ENCODE measurements at places on chromosomes 7 and 10.
A peak's percentile ranks its signal among the peaks of the same experiment; 100 is the strongest.

DNA sequence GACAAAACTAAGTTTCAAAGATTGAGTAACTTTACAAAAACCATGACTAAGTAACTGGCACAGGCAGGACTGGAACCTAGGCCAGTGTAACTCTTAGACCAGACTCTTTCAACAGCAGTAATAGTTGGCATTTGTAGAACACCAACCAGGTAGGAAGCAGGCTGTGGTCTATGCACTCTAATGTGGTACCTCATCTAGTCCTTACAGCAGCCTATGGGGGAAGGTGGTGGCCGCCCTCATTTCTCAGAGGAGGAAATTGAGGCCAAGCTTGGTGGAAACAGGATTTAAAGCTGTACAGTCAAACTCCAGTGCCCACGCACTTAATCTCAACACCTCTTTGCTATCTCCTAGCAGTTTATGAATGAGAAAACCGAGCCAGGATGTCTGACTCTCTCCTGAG lies 165.4 kb upstream of the LRGUK start:
- DNase-seq, result no peak

DNA sequence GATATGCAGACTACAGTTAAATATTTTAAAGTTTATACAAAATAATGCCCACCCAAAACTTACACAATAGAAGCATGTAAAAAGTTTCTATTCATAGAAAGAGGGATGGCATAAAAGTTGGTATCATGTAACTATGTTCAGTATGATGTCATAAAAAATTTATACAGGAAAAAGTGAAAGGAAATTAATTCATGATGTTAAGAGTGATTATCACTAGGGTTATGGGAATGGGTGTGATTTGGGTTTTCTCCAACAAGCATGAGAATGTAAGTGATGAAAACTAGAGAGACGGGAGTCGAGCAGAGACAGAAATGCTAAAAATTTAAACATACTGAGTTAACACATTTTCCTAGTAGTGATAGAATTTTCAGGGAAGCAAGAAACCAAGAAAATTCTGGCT lies 52.7 kb downstream of the GDI2 start:
- DNase-seq, result no peak

- DNase-seq, result no peak
Observed at GRCh38 chr7:106947244-106947728, 82.2 kb downstream of the PIK3CG start.

DNA sequence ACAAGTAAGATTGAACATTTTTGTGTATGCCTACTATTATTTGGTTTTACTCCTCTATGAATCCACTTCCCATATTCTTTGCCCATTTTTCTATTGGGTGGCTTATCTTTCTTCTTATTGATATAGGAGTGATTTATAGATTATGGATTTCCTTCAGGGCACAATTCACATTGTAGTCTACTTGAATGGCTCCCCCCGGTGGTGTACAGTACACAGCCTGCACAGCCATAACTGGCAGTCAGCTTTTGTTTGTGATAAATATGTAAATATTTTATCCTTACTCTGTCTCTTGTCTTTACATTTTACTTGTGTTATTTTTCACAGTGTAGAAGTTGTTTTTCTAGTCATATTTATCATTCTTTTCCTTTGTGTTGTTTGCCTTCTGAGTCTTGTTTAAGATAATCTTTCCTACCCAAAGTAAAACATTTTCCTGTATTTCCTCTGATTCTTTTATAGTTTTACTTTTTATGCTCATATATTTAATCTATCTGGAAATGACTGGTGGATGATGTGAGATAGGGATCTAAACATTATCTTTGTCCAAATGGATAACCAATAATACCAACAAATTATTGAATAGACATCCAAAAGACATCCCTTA lies 23.9 kb upstream of the CALD1 start:
- no peak for DNase-seq

- no peak for DNase-seq
Observed at GRCh38 chr10:12910835-12911234, 90.7 kb downstream of the CCDC3 start.

DNA sequence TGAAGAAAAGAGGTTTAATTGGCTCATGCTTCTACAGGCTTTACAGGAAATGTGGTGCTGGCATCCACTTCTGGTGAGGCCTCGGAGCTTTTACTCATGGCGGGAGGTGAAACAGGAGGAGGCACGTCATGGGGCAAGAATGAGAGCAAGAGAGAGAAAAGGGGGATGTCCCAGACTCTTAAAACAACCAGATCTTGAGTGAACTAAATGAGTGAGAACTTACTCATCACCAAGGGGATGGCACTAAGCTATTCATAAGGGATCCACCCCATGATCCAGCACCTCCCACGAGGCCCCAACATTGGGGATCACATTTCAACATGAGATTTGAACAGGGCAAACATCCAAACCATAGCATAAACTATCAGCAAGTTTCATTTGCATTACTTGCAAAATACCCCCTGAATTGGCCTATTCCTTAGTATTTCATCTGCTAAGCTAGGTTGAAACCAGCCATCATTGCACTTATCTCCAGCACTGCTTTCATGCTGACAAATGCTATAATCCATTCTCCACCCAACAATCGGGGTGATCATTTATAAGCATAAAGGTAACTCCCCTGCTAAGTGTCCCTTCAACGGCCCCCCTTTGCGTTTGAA lies 179.0 kb downstream of the NOC3L start:
- DNase-seq, result no peak

DNA sequence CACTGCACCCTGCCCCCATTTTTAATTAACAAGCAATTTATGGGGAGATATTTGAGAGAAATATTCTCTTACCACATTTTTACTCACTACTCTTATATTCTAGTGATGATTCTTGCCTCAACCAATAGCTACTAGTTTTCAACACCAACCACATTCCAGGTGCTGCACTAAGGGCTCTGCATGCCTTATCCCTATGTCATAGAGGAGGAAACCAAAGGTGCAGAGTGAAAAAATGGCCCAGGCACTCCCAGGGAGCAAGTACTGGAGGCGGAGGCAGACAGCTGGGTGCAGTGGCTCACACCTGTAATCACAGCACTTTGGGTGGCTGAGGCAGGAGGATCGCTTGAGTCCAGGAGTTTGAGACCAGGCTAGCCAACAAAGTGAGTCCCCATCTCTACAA lies 35.5 kb upstream of the TPST1 start:
- no peak for DNase-seq

DNA sequence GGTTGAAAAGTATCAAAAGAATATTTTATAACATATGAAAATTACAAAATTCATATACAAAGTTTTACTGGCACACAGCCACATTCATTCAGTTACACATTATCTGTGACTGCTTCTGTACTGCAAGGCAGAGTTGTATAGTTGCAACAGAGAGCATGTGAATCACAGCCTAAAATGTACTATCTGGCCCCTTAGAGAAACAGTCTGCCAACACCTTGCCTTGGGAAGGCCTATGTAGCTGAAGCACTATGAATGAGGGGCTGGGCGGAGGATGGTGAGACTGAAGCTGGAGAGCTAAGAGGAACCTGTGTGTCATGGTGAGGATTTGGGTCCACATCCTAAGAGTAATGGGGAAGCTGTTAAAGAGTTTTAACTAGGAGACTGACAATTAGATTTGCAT lies 35.7 kb downstream of the PDZD8 start:
- DNase-seq, result no peak

- DNase-seq, result no peak
Observed at GRCh38 chr7:28075674-28076358, 104.8 kb downstream of the JAZF1 start.

DNA sequence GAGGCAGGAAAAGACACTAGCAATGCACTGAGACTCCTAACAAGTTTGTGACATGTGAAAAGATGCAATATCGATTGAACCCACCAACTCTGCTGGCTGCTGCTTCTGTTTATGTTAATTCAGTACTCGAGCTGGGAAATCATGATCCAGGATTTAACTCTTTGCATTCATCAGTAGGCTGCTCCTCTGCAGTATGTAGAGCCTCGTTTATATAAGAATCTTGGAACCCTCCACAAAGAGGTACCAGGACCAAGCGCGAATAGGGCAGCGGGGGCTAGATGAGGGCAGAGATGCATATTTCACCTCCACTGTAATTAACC lies 7.8 kb downstream of the PRKAG2 start:
- no peak for DNase-seq

DNA sequence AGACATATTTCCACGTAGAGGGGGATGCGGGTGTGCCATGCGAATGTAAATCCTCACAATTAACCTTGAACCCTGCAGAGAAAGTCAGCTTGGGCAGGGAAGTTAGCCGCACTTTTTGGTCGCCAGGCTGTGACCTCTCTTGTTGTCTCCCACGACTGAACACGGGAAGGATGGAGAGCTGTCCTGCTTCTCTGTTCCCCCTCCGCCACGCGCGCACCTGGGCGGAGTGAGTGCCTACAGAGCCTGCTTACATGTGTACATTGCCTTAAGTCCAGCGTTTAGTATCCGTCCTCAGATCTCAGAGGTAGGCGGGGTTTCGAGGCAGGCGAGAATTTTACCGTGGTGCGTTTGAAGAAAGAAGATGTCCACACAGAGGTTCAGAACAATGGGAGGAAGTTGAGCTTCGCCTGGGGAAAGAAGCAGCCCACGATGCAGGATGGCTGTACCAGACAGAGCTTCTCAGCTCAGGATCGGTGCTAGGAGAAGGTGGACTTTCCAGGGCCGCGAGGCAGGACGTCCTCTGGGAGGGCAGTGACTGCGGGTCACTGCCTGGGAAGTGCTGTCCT lies 482 bp upstream of the ERCC6 start:
- peak; percentile 7 for DNase-seq

GRCh38 chr7:102275123-102275703 lies 11.5 kb upstream of the SH2B2 start:
- no peak for DNase-seq

- DNase-seq, result no peak
Observed at GRCh38 chr7:146417176-146417575, 300.6 kb downstream of the CNTNAP2 start.

GRCh38 chr7:25314094-25314730 lies 85.9 kb upstream of the NPVF start:
- DNase-seq, result no peak

DNA sequence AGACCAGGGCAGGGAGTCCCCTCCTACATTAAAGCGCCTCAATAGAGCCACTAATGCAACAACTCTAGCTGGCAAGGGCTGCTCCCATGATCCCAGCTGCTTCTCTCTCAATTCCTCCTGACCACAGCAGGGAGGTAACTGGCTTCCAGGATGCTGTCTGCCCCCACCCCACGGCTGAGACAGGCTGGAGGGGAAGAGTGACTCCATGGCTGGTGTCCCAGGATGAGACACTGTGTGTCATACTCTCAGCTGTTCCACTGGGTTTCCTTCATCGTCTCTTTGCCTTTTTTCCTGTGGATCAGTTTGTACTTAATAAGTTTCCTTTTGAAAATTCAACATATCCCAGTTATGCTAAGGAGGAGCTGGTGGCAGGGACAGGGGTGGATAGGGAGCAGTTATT lies 27.7 kb upstream of the MYH16 start:
- no peak for DNase-seq

GRCh38 chr7:19920166-19920565 lies 146.7 kb upstream of the TMEM196 start:
- no peak for DNase-seq

DNA sequence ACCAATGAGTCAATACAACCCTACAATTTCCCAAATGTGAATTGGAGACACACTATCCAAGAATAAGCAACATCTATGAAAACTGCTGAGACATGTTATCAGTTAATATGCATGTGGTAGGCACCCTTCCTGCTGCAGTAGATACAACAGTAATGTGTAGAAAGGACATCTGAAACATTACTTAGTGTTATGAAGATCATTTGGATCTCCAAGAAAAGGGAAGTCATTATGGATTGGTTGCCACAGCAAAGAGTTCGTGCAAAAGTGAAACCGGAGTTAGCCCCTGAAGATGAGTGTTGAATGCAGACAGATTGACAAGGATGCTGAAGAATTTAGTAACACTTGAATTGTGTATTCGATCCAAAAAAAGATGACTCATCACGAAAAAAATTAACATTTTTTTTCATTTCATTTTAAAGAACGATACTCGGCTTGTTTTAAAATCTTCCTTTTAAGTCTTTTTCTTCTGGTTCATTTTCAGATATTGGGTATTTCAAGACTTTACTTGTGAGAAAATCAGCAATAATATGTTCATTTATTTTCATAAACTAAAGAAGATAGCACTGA lies 322.4 kb upstream of the KLF6 start:
- no peak for DNase-seq

DNA sequence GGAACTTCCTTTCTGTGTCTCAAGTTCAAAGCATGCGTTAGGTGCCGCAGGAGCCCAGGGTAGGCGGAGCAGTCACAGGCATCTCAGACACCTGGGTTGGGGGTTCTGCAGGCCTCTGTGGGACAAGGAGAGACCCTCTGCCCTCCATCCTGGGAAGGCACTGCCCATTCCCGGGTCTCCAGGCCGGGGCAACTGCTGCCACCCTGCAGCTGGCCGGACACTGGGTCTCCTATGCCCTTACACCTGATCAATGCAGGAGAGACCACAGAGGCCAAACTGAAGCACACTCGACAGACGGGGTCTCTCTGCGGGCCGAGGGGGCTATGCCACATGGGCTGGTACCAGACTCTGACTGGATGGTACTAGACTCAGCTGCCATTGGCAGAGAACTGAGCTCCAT lies 36.9 kb downstream of the YKT6 start:
- DNase-seq, result no peak

DNA sequence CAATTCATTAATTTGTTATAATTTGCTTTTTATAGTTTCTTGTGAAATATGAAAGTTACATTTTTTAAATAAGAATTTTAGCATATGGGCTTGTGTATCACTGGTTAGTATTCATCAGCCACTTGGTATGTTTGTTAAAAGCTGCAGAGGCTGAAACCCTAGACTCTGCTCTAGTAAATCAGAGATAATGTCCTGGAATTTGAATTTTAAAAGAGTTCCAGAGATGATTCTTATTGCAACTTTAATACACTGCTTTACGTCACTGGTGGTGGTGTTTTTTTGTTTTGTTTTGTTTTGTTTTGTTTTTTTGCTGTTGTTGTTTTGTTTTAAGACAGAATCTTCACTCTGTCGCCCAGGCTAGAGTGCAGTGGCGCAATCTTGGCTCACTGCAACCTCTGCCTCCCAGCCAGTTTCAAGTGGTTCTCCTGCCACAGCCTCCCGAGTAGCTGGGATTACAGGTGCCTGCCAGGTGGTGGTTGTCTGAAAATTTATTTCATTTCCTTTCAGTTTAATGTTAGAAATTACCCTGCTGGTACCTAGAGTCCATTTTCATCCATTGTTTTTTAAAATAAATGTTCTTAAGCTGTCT lies 43.8 kb downstream of the PTPN12 start:
- no peak for DNase-seq

DNA sequence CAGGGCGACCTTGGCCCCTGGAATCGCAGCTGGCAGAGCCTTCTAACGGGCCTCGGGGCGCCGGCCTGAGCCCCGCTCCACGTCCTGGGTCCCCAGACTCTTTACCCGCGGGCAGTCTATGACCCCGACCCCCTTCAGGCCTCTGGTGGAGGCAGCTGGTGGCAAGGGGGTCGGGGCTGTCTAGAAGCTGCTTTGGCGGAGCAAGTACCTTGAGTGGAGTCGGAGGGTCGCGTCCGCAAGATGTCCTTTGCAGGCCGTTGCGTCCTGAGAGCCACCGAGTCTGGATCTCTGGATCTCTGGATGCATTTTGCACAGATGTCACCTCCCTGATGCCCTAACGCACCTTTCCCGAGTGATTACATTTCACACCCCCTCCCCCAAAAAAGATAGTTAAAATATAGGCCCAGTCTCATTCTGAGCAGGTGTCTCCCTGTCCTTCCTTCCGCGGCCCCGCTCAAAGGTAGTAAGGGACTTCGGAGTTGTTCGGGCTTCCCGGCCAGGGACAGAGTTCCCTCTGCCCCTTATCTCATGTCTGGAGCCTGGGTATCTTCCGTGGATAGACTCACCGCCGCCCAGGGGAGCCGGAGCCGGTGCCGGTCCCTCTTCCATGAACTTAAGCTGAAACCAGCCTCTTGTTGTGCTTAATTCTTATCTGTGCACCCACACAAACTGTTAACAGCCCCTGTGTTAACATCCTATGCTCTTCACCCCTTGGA lies 457 bp downstream of the ACADSB start:
- peak; percentile 3 for DNase-seq

Data from activated T-helper 9 cell treated with anti-CD3 and anti-CD28 coated beads, Interleukin-2, amount 50 U/mL, for 16 hours (primary cell).